ENCODE measurements at places on chromosomes 5 and 9.

DNA sequence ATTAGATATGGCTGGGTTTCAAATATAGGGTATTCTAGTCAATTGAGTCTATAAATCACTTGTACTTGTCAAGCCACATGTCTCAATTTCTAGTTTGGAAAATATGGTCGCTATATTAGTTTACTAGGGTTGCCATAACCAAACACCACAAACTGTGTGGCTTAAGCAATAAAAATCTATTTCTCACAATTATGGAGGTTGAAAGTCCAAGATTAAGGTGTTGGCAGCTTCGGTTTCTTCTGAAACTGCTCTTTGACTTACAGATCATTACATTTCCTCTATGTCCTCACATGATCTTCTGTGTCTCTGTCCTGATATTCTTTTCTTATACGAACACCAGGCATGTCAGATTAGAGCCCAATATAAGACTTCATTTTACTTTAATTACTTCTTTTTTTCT lies 55.8 kb upstream of the BASP1 start:
- DNase-seq: no peak

- no peak for DNase-seq
Measured at GRCh38 chr5:72126796-72127195, 19.5 kb downstream of the MAP1B start.

- DNase-seq: no peak
Measured at GRCh38 chr5:90191352-90192045, 218.1 kb downstream of the CETN3 start.

DNA sequence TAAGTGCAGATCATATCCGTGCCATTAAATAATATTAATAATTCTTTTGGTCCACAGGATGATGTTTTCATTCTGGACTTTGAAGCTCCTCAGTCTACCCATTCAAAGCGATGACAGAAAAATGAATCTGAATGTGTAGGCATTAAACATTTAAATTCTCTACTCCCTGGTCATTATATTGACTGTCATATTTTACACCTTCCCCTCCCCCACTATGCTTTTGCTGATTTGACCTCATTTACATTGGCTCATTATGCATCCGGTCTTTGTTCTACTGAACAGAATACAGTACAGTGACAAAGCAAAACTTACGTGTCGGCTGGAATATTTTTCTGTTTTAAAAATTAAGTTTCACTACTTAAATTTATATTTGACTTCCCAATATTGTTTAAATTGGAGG lies 289.7 kb upstream of the TMEM161B start:
- no peak for DNase-seq

GRCh38 chr5:151779531-151780125 lies 7.9 kb downstream of the G3BP1 start:
- no peak for DNase-seq

- DNase-seq: no peak
Measured at GRCh38 chr5:112772124-112772523, 34.4 kb downstream of the APC start.

GRCh38 chr5:55509796-55510522 lies 24.8 kb downstream of the PLPP1 start:
- DNase-seq: no peak

GRCh38 chr9:95415158-95415557 lies 97.6 kb upstream of the FANCC start:
- DNase-seq: no peak

DNA sequence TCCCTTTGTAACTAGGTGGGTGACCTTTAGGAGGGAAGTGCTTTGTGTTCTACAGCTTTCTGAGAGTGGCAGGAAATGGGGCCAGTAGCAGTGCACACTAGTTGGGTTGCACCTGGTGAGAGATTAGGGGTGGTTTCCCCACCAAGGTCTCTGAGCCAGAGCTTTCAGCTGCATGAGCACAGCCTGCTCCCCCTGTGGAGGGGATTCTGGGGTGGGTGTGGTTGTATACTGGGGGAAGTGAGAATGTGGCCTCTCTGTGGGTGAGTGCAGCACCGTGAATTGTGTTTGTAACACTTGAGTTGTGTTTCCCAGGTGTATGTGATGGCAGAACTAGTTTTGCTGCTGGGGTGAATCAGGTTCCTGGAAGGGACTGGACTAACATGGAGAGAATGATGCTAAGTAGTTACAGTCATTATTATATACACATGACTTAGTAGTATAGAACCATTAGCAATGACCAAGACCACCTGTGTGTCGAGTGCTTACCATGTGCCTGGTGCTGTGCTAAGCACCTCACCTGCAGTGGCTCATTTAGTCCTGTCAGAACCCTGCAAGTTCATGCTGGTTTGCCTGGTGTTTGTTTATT lies 11.8 kb upstream of the CXXC5 start:
- no peak for DNase-seq

GRCh38 chr5:60495644-60496520 lies 204.1 kb downstream of the DEPDC1B start:
- no peak for DNase-seq

DNA sequence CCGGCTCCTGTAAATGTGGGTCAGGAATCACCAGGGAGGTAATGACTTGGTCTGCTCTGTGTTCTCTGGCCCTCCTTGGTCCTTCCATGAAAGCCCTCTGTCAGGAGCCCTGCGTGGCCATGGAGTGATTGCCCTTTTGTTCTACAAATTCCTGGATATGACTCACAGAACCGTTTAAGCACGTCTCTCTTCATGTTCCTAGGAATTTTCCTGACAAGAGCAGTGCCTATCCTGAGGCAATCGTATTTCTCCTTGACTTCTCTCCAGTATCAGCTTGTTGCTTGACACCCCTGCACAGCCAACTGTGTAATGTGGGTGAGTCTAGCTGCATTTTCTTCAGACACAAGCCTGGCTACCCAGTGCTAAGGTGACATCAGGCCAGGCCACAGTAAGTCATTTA lies 274.3 kb upstream of the ZNF462 start:
- DNase-seq: no peak

- DNase-seq: no peak
Measured at GRCh38 chr5:143606043-143606752, 202.7 kb upstream of the NR3C1 start.
